ENCODE measurements at places on chromosomes 13 and 19. TPM values are rescaled to one million over a fixed set of nuclear protein-coding genes. Genes with fewer than 3 reads are reported as not detected.

The NDUFS7 gene
- 102 TPM for total RNA-seq

The TMC4 gene
- 0.18 TPM for total RNA-seq

DNA sequence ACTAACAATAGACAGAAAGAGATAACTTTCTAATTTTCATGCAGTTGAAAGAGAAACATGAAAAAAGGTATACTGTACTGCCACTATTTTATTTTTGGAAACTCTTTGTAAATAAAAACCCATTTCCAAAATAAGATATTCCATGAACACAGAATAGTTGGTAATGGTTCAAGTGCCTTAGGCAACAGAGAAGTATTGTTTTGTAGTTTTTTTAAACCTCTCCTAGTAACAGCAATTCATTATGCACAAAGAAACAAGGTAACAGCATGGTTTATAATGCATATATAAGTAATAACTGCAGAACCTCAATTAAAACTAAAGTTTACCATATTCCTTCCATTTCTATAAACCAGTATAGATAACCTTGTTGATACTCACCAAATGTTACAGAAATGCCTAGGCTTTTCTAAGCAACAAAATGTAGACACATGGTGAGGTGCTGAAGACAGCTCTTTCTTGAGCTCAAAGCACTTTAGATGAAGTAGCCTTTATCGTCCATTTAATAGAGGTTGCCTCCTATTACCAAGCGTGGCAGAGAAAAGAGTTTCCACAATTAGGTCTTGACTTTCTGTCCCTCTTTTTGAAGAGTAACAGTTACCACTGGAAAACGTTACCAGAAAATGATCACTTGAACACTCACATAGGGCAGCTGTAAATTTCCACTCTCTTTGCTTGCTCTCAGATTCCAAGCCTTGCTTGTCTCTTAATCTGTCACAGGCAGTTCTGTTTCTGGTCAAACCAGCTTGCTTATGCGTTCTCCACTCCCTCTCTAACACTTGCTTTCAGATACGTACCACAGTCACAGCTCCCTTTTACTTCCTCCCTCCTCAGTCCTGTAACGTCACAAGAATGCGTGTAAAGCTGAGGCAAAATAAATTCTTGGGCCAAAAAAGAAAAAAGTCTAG is 42.9 kb downstream of the CAB39L start:
- no peak overlapping the region for H3K4me3 ChIP-seq
- no peak for DNase-seq
- no peak overlapping the region for H3K27ac ChIP-seq
- H3K4me1 ChIP-seq, result no peaks in the 10 kb centered on the region
- H3K27me3 ChIP-seq, result no peaks in the 10 kb centered on the region
- H3K36me3 ChIP-seq, result no peaks in the 10 kb centered on the region

- no peak for DNase-seq
- no peaks in the 10 kb centered on the region for H3K36me3 ChIP-seq
- no peak overlapping the region for H3K4me3 ChIP-seq
- peaks cover 74% of the 10 kb centered on the region for H3K4me1 ChIP-seq
Observed at GRCh38 chr13:99042521-99043250, 64.8 kb upstream of the DOCK9 start.

DNA sequence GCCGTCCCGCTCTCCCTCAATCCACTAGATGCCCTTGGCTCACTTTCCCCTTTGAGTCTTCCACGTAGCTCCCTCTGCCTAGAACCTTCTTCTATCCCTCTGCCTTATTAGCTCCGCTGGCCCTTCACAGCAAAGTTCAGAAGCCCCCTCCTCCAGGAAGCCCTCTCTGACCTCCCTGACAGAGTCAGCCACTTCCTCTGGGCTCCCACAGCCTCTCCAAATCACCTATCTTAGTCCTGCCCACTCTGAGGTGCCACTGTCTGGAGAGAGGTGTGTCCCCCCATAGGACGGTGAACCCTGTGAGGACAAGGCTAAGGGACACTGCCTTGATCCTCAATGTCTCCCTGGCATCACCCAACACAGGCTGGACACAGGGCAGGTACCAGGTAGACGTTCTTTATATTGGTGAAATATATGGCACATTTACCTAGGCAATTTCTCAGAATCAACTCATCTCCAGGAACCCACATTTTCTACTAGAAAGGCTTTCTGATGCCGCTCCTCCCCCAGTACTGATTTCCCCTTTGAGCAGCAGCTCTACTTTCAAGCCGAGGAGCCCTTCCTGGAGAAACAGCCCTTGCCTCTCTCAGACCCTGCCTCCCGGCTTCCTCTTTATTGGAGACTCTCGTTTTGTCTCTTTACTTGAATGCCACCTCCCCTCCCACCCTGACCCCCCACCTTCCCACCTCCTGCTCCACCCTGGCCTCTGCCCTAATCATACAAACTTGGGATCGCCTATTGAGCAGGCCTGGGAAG is 3.4 kb upstream of the TGFB1 start:
- H3K27ac ChIP-seq, result no peak overlapping the region
- H3K27me3 ChIP-seq, result no peaks in the 10 kb centered on the region
- H3K36me3 ChIP-seq, result no peaks in the 10 kb centered on the region
- H3K4me1 ChIP-seq, result peaks cover 52% of the 10 kb centered on the region

GRCh38 chr13:51396352-51396751 is 56.5 kb downstream of the INTS6 start:
- peaks cover 12% of the 10 kb centered on the region for H3K4me1 ChIP-seq
- no peak overlapping the region for H3K4me3 ChIP-seq
- no peaks in the 10 kb centered on the region for H3K27me3 ChIP-seq
- no peak overlapping the region for H3K27ac ChIP-seq
- H3K36me3 ChIP-seq, result no peaks in the 10 kb centered on the region
